Activated CD8-positive, alpha-beta T cell treated with anti-CD3 and anti-CD28 coated beads for 36 hours (primary cell): ENCODE measurements at places on chromosomes 3 and 15. TPM values are rescaled to one million over a fixed set of nuclear protein-coding genes. Genes with fewer than 3 reads are reported as not detected.

GRCh38 chr3:23083701-23084100 is 119.4 kb upstream of the UBE2E2 start:
- H3K4me1 ChIP-seq = peaks cover 5% of the 10 kb centered on the region
- DNase-seq = no peak
- H3K27me3 ChIP-seq = no peaks in the 10 kb centered on the region
- H3K4me3 ChIP-seq = no peak overlapping the region
- H3K36me3 ChIP-seq = no peaks in the 10 kb centered on the region

- no peak overlapping the region for H3K27ac ChIP-seq
- H3K4me3 ChIP-seq = no peak overlapping the region
- no peak for DNase-seq
- no peaks in the 10 kb centered on the region for H3K36me3 ChIP-seq
- no peaks in the 10 kb centered on the region for H3K27me3 ChIP-seq
Observed at GRCh38 chr3:17840651-17841050, 98.2 kb upstream of the TBC1D5 start.

DNA sequence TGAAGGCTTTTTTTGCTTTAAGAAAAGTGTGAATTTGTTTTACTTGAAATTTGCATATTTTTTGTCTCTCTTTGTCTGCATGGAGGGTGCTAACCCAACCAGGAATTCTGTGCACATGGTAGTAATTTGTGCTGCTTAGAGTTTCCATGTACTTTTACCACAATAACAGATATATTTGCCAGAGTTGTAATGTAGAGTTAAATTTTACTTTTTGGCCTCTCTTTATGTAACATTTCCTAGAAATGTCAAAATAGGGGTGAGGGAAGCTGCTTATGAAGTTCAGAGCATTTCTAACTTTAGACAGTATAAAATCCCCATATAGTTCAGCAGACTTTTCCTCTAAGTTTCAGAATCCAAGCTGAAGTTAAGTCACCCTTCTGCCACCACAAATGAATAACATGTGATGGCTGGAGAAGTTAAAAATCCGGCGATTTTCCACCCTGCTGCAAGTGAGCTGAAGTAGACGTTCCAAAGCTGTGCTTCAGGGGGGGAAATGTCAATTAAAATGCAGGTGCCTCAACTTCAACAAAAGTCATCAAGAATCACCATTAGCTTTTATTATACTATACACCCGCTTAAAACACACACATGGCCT is 385.7 kb upstream of the NR2F2 start:
- H3K27ac ChIP-seq = no peak overlapping the region
- H3K36me3 ChIP-seq = no peaks in the 10 kb centered on the region
- H3K4me3 ChIP-seq = no peak overlapping the region
- no peak for DNase-seq
- peaks cover 2% of the 10 kb centered on the region for H3K27me3 ChIP-seq

GRCh38 chr15:88635318-88635717 is 3.5 kb upstream of the ISG20 start:
- H3K27ac ChIP-seq = peak overlapping the region; percentile 96
- peak overlapping the region; percentile 8 for H3K4me3 ChIP-seq
- peaks cover 91% of the 10 kb centered on the region for H3K4me1 ChIP-seq
- H3K27me3 ChIP-seq = no peaks in the 10 kb centered on the region
- peak; percentile 62 for DNase-seq
- peaks cover 65% of the 10 kb centered on the region for H3K36me3 ChIP-seq

GRCh38 chr15:50906954-50907600 is 1.4 kb upstream of the AP4E1 start:
- H3K4me1 ChIP-seq = peaks cover 19% of the 10 kb centered on the region
- no peaks in the 10 kb centered on the region for H3K27me3 ChIP-seq
- H3K27ac ChIP-seq = peak overlapping the region; percentile 100
- peak overlapping the region; percentile 81 for H3K4me3 ChIP-seq

DNA sequence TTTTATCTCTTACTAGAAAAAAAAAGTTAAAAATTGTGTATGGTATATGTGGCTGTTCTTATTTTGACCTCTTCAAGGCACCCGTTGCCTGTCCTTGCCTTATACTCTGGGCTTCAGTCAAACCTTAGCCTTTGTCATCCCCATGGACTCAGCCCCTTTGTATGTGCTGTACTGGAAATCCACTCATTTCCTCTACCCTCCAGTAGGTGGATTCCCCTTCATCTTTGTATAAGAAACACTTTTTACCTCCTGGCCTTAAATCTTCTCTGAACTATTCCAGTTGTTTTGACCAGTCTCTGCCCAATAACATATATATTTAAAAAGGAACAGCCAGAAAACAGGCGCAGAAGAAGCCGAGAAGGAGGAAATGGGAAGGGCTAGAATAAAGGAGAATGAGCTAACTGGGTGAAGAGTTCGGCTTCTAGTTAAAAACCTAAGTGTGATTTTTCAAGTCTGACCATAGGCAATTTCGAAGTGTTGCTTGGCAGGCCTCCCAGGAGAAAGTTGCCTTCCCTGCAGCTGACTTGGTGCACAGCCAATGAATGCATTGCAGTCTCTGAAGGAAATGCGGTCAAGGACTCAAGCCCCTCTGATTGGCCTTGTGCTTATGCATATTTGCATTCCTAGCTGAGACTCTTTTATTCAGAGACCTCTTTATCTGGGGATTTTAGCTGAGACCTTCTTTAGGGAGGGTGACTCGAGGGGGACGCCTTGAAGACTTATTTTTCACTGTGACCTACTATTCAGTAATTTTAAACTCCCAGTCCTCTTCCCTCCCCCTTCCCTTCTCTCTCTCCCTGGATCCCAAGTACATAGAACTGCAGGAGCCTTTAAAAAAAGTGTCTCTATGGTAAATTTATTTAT is 277.4 kb downstream of the ROBO1 start:
- no peaks in the 10 kb centered on the region for H3K36me3 ChIP-seq
- H3K27me3 ChIP-seq = no peaks in the 10 kb centered on the region
- H3K4me3 ChIP-seq = no peak overlapping the region
- H3K27ac ChIP-seq = no peak overlapping the region
- no peak for DNase-seq
- no peaks in the 10 kb centered on the region for H3K4me1 ChIP-seq

- DNase-seq = no peak
- H3K27me3 ChIP-seq = peaks cover 8% of the 10 kb centered on the region
- no peak overlapping the region for H3K4me3 ChIP-seq
- H3K4me1 ChIP-seq = peaks cover 21% of the 10 kb centered on the region
Observed at GRCh38 chr3:23800731-23801130, 5.0 kb upstream of the UBE2E1 start.

Gene SI
- total RNA-seq = not detected

Gene RBPMS2
- not detected for total RNA-seq

- H3K4me1 ChIP-seq = peaks cover 83% of the 10 kb centered on the region
- DNase-seq = peak; percentile 64
- peaks cover 88% of the 10 kb centered on the region for H3K36me3 ChIP-seq
- no peak overlapping the region for H3K4me3 ChIP-seq
Observed at GRCh38 chr3:16370872-16371740, 106.1 kb downstream of the OXNAD1 start.

DNA sequence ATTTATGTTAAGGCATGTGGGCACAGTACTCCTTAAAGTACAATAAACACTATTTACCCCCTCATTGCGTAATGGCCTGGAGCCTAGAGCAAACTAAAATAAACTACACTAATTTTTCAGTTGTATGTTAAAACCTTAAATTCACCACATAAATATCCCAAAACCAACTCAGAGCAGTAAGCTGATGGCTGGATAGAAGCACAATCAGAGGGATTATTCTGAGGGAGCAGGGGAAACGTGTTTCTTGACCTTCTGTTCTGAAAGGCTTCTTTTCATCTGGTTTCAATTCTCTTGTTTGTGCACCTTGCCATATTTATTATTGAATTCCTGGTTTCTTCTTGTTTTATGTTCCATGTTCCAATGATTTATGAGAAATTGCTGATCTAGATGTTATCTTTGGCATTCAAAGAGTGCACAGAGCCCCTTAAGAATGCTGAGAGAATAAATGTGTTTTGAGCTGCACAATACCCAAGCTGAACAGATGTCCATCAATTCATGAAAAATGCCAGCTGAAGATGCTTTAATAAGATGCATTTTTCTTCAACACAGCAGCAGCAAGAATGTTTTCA is 29.6 kb downstream of the RPL22L1 start:
- H3K4me3 ChIP-seq = no peak overlapping the region
- no peak overlapping the region for H3K27ac ChIP-seq
- no peak for DNase-seq
- no peaks in the 10 kb centered on the region for H3K4me1 ChIP-seq
- H3K36me3 ChIP-seq = no peaks in the 10 kb centered on the region
- peaks cover 30% of the 10 kb centered on the region for H3K27me3 ChIP-seq

- H3K36me3 ChIP-seq = no peaks in the 10 kb centered on the region
- no peak overlapping the region for H3K27ac ChIP-seq
- peaks cover 3% of the 10 kb centered on the region for H3K27me3 ChIP-seq
- DNase-seq = no peak
- H3K4me1 ChIP-seq = no peaks in the 10 kb centered on the region
- no peak overlapping the region for H3K4me3 ChIP-seq
Observed at GRCh38 chr3:155241579-155241978, 51.9 kb downstream of the STRIT1 start.

- H3K4me3 ChIP-seq = peak overlapping the region; percentile 80
- peak overlapping the region; percentile 81 for H3K27ac ChIP-seq
- peaks cover 23% of the 10 kb centered on the region for H3K4me1 ChIP-seq
- H3K36me3 ChIP-seq = peaks cover 26% of the 10 kb centered on the region
Observed at GRCh38 chr3:197554196-197554561, 1.6 kb downstream of the BDH1 start.

- DNase-seq = no peak
- no peak overlapping the region for H3K4me3 ChIP-seq
- H3K27me3 ChIP-seq = no peaks in the 10 kb centered on the region
- H3K4me1 ChIP-seq = no peaks in the 10 kb centered on the region
- H3K36me3 ChIP-seq = no peaks in the 10 kb centered on the region
Observed at GRCh38 chr3:85591451-85591850, 632.7 kb downstream of the CADM2 start.

DNA sequence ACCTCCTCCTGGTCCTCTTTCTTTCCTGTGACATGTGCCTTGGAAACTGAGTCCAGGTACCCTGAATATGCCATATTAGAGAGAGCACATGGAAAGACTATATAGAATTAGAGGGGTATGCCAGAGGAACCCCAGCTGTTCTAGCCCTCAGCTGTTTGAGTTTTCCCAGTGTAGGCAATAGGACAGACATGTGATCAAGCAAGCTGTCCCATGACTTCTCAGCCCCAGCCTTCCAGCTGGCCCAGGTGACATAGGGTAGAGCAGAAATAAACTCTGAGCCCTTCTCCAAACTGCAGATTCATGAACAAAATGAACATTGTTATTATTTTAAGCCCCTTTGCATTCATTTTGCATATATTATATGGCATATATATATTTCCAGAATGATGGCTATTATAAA is 118.7 kb downstream of the PPM1L start:
- H3K36me3 ChIP-seq = no peaks in the 10 kb centered on the region
- H3K4me1 ChIP-seq = no peaks in the 10 kb centered on the region
- no peak for DNase-seq

GRCh38 chr15:69031013-69032001 is 16.8 kb downstream of the NOX5 start:
- H3K27me3 ChIP-seq = peaks cover 12% of the 10 kb centered on the region
- peak; percentile 58 for DNase-seq
- peak overlapping the region; percentile 21 for H3K4me3 ChIP-seq
- H3K27ac ChIP-seq = no peak overlapping the region

GRCh38 chr3:145981056-145981455 is 179.9 kb downstream of the PLOD2 start:
- no peaks in the 10 kb centered on the region for H3K27me3 ChIP-seq
- no peaks in the 10 kb centered on the region for H3K36me3 ChIP-seq
- DNase-seq = no peak

- no peak for DNase-seq
- peak overlapping the region; percentile 99 for H3K4me3 ChIP-seq
- H3K36me3 ChIP-seq = peaks cover 14% of the 10 kb centered on the region
- peaks cover 29% of the 10 kb centered on the region for H3K4me1 ChIP-seq
- no peaks in the 10 kb centered on the region for H3K27me3 ChIP-seq
Observed at GRCh38 chr15:56917652-56918045, 795 bp upstream of the TCF12 start.

DNA sequence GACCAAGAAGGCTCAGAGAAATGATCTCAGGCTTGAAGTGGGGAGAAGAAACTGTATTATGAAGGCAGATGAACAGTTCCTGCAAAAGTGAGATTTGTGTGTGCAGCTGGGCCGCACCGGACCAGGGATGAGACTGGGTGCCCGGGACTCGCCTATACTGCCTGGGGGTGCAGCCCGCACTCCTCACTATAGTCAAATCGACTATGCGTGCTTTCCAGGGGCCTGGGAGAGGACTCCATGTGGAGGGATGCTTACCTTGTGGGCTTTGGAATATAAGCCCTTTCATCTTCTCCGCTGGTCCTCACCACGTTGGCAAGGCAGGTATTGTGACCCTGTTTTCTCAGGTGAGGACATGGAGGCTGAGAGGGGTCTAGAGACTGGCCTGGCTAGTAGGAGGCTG is 32.9 kb upstream of the APOD start:
- H3K27ac ChIP-seq = no peak overlapping the region
- no peak overlapping the region for H3K4me3 ChIP-seq
- H3K4me1 ChIP-seq = peaks cover 19% of the 10 kb centered on the region
- no peak for DNase-seq
- H3K27me3 ChIP-seq = no peaks in the 10 kb centered on the region
- H3K36me3 ChIP-seq = no peaks in the 10 kb centered on the region

GRCh38 chr3:130838898-130839600 is 54.8 kb upstream of the ATP2C1 start:
- no peak overlapping the region for H3K4me3 ChIP-seq
- H3K27me3 ChIP-seq = peaks cover 3% of the 10 kb centered on the region
- H3K4me1 ChIP-seq = peaks cover 6% of the 10 kb centered on the region
- no peak overlapping the region for H3K27ac ChIP-seq
- no peak for DNase-seq
- no peaks in the 10 kb centered on the region for H3K36me3 ChIP-seq

DNA sequence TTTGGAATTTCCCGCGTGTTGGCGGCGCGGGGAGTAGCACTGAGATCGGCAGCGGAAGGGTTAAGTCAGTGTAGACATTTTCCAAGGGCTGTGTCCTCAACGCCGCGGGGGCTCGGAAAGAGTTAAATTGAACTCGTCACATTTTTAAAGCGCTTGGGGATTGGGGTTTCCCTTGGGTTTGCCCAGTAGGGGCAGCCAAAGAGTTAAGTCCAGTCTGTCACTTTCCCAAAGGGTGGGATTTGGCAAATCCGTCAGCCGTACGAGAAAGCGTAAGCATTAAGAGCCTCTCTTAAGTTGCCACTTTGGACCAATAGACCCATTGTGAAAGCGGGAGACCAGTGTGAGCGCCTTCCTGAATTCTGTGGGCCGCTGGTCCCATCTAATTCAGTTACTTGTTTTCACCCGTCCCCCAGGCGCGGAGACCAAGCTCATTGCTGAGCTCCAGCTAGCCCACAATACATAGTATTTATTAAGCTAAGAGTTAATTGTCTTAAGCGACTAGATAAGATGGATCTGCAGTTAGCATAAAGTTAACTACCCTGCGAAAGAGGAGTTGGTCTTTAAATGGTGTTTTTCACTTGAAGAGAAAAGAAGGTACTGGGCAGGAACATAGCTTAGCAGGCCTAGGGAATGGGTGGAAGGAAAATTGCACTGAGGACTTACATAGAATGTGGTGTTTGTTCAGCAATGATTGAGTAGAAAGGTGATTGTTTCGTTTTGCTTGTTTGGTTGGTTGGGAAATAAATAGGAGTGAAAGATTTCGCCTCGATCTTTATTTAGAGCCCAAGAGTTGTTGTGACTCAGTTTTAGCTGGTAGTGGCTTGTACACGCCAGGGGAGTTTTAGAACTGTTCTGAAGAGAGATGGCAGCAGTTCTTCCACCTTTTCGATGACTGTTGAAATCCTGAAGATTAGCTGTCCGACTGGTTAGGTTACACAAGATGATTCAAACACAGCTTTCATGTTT is 932 bp downstream of the ARL8B start:
- peak overlapping the region; percentile 86 for H3K4me3 ChIP-seq
- H3K4me1 ChIP-seq = peaks cover 45% of the 10 kb centered on the region
- H3K36me3 ChIP-seq = peaks cover 10% of the 10 kb centered on the region
- no peak for DNase-seq

- DNase-seq = no peak
- no peaks in the 10 kb centered on the region for H3K36me3 ChIP-seq
- H3K4me1 ChIP-seq = peaks cover 5% of the 10 kb centered on the region
- no peak overlapping the region for H3K4me3 ChIP-seq
- peaks cover 4% of the 10 kb centered on the region for H3K27me3 ChIP-seq
Observed at GRCh38 chr3:72505539-72506405, 342.5 kb downstream of the SHQ1 start.
